ENCODE measurements at places on chromosomes 12 and 14. TPM values are rescaled to one million over a fixed set of nuclear protein-coding genes. Genes with fewer than 3 reads are reported as not detected.

DNA sequence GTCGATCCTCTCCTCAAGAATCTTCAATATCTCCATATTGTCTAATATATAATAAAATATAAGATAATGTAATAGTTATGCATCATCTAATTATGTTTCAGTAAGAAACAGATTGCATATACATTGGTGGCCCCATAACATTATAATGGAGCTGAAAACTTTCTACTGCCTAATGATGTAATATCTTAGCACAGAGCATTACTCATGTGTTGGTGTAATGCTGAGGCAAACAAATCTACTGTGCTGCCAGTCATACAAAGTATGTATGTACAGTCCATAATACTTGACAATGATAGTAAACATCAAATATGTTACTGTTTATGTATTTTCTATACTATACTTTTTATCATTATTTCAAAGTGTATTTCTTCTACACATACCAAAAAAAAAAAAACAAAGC, 128.7 kb downstream of the CPNE8 start:
- no peak overlapping the region for H3K27ac ChIP-seq
- DNase-seq, result no peak
- no peak overlapping the region for H3K4me3 ChIP-seq
- no peaks in the 10 kb centered on the region for H3K27me3 ChIP-seq
- peaks cover 4% of the 10 kb centered on the region for H3K4me1 ChIP-seq

The ARHGAP9 gene
- polyA plus RNA-seq, result 206 TPM

The FOXG1 gene
- polyA plus RNA-seq, result not detected

The SMIM41 gene
- polyA plus RNA-seq, result not detected

Data from CD4-positive, alpha-beta memory T cell (primary cell).